NCI-H510A (cell line): ENCODE measurements at places on chromosomes 3 and 15.

DNA sequence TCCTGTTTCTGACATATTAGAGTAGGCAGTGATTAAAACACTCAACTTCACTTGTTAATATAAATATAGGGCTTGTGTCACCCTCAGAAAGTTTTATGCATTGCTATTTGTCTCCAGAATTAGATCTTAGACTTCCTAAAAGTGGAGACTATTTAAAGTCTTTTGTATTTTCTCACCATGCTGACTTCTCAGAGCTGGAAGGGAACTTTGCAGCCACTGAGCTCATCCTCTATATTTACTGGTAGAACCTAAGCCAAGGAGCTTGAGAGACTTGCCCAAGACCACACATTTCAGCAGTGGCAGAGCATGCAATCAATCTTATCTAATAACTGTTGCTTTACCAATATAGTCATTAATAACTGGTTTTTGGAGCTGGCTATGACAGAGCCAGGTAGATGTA lies 53.2 kb downstream of the STAC start:
- no peak for DNase-seq

DNA sequence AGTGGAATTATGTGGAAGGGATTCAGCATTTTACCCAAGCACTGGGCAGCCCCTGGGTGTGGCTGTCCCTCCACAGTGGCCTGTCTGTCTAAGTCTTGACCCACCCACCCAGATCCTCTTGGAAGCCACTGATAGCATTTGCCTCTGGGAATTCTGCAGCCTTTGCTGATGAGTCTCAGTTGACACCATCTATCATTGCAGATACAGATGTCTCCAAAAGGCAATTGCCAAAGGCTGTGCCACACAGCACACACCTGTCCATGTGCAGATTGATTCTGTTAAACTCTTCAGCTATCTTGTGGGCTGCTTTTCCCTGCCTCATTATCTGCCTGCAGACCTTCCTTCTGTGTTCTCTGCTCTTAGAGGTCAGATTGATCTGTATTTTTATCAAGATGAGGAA lies 18.1 kb downstream of the CX3CR1 start:
- DNase-seq: no peak

DNA sequence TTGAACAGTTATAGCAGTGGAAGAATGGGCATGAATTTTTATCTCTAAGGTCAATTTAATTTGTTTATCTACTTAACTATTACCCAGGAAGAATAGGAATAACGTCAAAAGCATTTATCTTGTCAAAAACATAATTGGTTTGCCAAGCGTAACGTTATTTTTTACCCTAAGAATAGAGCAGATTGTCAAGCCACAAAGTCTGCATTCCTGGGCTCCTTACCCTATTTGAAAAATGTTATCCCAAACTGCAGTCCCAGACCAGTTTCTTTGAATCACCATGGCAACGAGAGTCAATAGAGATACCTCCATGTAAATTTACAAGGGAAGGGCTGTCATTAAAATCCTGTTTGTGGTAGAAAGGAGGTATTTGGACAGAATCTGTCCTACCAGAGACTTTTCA lies 61.1 kb downstream of the CPNE4 start:
- DNase-seq: no peak

GRCh38 chr3:16330351-16330750 lies 65.3 kb downstream of the OXNAD1 start:
- no peak for DNase-seq

- no peak for DNase-seq
These were observed 95.2 kb downstream of the NUP210 start for GRCh38 chr3:13324835-13325501.

GRCh38 chr3:44883213-44883955 lies 9.0 kb downstream of the TGM4 start:
- no peak for DNase-seq

DNA sequence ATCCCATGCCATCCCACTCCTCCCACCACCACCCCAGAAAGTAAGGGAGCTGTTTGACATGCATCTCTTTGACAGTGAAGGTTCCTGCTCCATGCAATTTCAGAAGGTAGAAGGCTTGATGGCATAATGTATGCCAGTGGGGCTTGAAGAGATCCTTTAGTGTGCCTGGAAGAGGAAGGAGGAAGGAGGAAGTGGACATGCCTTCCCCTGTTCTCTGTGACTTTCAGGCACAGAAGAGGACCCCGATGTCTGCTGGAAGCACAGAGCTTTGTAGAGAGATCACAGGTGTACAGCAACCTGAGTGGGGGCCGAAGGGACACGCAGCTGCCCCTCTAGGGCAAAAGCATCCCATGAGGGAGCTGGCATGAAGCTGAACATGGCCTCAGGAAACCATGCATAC lies 171.6 kb downstream of the CD47 start:
- no peak for DNase-seq

- DNase-seq: no peak
These were observed 145.9 kb downstream of the SHQ1 start for GRCh38 chr3:72702390-72702789.

DNA sequence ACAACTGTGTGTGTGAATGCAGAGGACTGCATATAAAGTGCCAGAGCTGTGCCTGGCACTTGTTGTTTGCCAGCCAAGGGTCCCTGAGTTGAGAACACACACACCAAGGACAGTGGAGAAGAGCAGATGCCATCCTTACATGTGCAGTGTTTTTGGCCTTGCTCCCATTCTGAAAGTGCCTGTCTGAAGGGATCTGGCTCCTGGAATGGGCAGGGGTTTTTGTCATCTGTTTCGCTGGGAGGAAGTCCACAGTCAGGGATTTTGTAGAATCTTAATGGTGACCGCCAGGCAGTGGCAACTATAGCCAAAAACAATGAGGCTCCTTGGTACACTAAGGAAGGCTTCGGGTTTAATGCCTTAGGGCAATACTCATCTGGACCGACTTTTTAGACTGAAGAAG lies 63.7 kb downstream of the DUT start:
- no peak for DNase-seq

DNA sequence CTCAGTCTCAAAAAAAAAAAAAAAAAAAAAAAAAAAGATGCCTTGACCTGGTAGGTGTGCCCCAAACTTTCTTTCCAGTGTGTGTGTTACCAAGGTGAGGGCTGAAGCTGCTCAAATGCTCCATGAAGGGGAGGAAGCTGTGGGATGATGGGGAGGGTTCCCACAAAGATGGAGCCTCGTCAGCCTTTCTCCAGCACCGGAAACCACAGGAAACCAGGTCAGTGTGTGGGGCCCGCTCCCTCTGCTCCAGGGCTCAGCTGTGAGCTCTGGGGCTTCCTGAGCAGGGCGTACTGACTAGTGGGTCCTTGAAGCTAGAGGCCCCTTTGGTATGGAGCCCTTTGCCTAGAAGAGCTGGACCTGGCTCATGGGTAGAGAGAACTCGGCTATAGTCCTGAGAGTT lies 681 bp upstream of the IL17RE start:
- no peak for DNase-seq

DNA sequence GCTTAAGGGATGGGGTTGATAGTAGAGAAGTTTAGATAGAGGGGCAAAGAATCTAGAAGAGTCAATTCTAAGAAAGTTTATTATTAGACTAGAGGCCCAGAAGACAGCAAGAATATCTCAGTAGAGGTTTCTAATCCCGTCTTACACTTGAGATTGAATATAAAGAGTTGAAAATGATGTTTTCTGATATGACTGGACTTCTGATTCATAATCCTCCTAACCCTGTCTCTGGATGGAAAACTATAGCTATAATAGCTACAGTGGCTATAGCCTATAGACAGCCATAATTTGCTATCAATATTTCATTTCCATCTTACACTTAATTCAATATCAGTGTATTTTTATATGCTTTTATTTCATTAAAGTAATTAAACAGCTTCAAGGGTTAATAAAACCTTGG lies 60.0 kb downstream of the GAP43 start:
- DNase-seq: no peak

GRCh38 chr3:12490547-12490946 lies 6.3 kb downstream of the TSEN2 start:
- DNase-seq: no peak

GRCh38 chr3:178754852-178755510 lies 218.7 kb downstream of the KCNMB2 start:
- no peak for DNase-seq

DNA sequence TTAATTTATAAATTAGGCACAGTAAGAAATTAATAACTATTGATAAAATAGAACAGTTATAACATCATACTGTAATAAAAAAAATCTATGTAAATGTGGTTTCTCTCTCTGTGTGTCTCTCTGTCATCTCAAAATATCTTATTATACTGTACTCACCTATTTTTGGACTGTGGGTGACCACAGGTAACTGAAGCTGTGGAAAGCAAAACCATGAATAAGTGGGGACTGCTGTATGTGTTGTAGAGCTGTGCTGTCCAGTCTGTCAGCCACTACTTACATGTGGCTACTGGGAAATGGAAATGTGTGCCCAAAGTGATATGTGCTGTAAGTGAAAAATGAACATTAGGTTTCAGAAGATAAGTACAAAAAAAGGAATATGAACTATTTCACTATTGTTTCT lies 145.5 kb downstream of the CNTN4 start:
- no peak for DNase-seq

GRCh38 chr15:71392861-71393283 lies 277.6 kb downstream of the THSD4 start:
- DNase-seq: no peak

DNA sequence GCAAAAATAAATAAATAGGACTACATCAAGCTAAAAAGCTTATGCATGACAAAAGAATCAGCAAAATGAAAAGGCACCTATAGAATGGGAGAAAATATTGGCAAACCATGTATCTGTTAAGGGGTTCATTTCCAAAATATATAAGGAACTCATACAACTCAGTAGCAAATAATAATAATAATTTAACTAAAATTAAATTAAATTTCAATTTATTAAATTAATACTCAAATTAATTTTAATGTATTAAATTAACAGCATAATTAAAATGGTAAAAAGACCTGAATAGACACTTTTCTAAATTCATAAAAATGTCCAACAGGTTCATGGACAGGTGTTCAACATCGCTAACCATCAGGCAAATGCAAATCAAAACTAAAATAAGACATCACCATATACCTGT lies 34.0 kb upstream of the THBS1 start:
- DNase-seq: no peak

DNA sequence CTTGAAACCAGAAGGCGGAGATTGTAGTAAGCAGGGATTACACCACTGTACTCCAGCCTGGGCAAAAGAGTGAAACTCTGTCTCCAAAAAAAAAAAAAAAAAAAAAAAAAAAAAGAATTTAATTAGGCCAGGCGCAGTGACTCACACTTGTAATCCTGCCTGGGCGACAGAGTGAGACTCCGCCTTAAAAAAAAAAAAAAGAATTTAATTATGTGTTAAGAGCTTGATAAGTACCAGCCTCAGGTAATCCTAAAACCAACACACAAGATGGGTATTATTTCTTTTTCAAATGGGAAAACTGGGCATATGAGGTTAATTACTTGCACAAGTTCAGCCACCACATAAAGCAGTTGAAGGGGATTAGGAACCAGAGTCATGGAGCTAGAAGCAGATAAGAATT lies 49.0 kb downstream of the PBRM1 start:
- DNase-seq: no peak

- no peak for DNase-seq
These were observed 28.0 kb upstream of the ARNT2 start for GRCh38 chr15:80375968-80376891.

- DNase-seq: no peak
These were observed 554.7 kb downstream of the FOXP1 start for GRCh38 chr3:71028802-71029201.

DNA sequence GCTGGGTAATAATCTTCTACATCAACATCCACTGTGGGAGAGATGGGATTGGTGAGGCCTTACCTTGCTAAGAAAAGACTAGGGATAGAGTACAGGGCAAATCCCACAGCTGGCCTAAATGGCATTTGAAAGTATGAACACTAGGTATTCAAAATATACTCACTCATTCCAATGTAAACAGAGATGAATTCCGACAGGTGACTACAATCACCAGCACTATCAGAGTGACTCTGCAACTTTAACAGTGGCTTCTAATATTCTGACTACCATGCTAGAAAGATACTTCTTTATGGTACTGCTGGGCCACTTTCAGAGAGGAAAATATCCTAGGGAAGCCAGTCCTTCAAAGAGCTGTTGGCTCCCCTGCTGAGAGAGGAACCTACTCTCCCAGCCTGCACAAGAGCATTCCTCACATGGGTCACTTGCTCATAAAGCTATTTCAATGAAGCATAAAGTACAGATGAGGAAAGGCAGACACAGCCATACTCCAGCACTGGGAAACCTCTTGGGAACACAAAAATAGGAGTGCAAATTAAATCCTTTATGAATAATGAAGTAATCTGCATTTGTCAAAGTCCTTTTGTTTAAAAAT lies 21.5 kb upstream of the MAN2C1 start:
- no peak for DNase-seq

DNA sequence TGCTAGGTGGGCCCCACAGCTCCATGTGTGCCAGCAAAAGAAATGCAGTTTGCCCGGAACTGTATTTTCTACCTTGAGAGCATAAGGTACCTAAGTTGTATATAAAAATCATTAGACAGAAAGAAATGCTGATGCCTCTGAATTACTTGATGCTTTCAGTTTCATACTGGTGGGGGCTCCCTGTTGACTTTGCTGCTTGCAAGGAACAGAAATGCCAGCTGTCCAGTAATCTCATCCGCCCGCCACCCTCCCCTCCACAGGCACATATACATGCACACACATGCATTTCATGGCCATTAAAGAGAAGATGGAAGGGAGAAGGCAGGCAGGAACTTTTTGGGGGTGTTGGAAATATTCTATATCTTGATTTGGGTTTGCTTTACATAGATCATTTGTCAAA lies 38.4 kb downstream of the LIMD1 start:
- DNase-seq: no peak

DNA sequence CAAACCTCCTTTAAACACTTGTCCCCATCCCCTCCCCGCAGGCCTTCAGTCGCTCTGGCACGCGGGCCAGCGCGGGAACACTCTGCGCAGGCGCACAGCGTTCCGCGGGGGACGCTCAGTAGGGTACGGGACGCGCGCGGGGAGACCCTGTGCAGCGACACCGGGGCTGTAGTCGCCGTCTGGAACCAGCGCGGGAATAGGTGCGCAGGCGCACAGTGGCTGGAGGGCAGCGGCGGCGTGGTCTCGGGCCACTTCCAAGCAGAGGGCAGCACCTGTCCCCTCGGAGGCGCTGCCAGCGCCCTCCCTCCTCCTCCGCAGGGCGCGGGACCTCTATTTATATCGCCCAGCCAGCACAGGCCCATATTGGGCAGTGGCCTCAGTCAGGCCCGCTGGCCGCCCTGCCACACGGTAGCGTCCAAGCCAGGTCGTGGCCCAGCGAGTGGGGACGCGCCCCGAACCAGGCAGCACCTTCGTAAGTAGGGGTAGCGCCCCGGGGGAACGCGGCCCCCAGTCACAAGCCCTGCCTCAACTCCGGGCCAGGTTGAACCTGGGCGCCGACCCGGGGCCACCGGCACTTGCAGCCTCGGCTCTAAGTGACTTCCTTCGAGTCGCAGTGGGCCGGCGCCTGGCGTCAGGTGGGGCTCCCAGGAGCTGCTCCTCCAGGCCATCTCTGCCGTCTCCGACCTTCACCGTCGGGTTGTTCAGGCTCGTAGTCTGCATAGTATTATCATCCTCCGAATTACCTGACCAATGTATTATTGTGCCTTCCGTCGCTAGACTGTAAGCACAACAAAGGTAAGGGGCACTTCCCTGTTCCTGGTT lies at the start of gene KBTBD12:
KBTBD12 (plus strand) TSS at position 118 of the 822 bp plus-strand sequence. CDS start 7,830 bp downstream, outside the sequence.
- no peak for DNase-seq
